Activated T-cell treated with anti-CD3 and anti-CD28 coated beads, Interleukin-2, amount 50 U/mL, for 1 hour (primary cell): ENCODE measurements at places on chromosomes 4 and X.

- DNase-seq = no peak
Measured at GRCh38 chr4:25378437-25378743, 1.3 kb downstream of the ANAPC4 start.

DNA sequence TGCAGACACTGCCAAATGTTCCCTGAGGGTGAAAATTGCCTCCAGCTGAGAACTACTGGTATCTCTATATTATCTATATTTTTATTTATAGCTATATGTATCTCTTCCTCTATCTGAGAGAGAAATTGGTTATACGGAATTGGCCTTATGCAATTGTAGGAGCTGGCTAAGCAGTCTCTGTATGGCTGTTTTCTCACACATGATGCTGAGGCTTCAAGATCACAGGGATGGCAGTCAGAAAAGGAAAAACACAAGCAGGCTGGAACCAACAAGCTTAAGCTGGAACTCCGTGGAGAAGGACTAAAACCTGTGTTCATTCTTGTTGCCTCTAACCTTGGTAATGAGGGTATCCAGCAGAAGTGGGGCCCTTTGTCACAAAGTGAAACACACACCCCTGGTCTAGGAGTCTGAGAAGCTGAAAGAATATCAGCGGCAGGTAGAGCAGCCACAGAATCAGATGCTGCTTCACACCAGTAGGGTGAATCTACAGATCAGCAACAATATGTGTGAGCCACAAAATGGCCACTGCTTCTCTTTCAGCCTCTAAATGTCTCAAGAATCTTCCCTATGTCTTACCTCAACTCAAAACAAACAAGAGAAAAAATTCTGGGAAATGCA lies 166.5 kb upstream of the PPP1R2C start:
- DNase-seq = no peak

- DNase-seq = no peak
Measured at GRCh38 chr4:1215141-1216075, 33.5 kb downstream of the CTBP1 start.

GRCh38 chr4:7326693-7327340 lies 107.9 kb downstream of the PSAPL1 start:
- DNase-seq = no peak

GRCh38 chr4:3288571-3289094 lies 4.2 kb upstream of the RGS12 start:
- DNase-seq = no peak
